ENCODE measurements at places on chromosomes 3 and 15.

DNA sequence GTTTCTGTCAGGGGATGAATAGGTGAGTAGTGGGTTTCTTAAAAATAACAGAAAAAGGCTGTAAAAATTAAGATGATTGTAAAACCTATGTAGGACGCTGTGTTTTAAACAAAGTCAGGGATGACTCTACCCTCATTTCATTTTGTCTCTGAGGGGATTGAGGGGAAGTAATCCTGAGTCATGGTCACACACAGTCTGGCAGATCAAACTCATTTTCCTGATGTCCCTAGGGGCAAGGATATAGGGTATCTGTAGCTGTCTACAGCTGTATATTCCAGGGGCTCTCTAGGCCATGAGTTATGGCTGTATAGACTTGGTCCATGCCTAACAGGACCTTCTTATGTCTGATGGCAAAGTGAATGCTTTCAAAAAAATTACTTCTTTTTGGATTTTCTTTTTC lies 421.1 kb downstream of the PDCD6IP start:
- DNase-seq: no peak

DNA sequence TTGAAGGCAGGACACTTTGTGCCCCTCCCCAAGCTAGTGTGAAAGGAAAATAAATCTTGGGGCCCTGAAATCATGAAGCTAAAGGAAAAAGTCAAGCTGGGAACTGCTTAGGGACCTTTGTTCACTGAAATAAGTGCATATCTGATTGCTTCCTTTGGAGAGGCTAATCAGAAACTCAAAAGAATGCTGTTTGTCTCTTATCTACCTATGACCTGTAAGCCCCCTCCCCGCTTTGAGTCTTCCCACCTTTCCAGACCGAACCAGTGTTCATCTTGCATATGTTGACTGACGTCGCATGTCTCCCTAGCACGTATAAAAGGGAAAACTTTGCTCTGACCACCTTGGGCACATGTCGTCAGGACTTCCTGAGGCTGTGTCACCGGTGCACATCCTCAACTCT lies 53.1 kb downstream of the SLC30A4 start:
- DNase-seq: no peak

DNA sequence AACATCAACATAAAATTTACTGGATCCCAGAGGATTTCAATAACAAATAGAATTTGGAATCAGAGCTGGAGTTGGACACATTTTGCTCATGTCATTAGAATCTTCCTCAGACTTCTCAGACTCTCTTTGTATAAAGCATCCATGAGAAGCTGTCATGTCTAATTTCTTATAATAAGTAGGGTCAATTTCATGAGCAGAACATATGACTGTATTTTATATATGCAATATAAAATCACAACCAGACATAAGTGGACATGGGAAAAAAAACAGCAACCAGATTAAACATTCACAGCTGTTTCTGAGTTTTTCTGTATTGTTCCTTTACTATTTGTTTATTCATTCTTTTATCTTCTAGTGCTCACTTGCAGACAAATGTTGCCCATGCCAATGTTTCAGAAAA lies 325.5 kb downstream of the RBMS3 start:
- no peak for DNase-seq

DNA sequence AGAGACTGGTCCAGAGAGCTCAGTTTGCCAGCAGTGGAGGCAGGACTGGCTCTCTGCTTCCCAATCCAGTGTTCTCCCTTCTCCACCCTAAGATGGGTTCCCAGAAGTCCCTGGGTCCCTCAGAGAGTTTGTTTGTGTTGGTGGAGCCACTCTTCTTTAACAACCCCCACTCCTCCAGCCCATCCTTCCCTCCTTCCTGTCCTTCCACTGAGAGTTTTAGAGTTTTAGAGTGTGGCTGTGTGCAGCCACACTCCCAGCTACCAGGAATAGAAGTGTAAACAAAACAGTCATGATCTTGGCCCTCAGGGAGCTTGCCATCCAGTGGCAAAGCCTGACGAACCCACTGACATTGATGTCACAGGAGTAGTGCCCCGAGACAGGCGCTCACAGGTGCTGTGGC lies 12.5 kb upstream of the FBLN2 start:
- DNase-seq: no peak

DNA sequence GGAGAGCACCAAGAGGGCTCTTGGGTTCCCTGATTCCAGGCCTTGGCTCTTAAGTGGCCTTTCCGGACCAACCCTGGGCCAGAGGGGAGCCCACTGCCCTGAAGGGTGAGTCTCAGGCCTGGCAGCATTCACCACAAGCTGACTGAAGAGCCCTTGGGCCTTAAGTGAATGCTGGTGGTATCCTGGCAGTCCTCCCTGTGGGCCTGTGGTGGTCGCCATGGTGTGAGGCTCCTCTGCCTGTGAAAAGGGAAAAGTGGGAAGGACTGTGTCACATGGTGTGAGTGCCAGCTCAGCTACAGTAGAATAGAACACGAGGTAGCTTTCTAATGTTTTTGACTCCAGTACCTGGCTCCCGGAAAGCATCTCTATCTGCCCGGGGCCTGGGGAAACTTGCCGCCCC lies 15.3 kb downstream of the CHDH start:
- DNase-seq: no peak

GRCh38 chr15:39998511-39999077 lies 40.4 kb downstream of the SRP14 start:
- DNase-seq: no peak

- DNase-seq: no peak
Observed at GRCh38 chr15:77772641-77773402, 140.1 kb upstream of the LINGO1 start.

GRCh38 chr3:142213298-142213697 lies 12.1 kb downstream of the GK5 start:
- no peak for DNase-seq

DNA sequence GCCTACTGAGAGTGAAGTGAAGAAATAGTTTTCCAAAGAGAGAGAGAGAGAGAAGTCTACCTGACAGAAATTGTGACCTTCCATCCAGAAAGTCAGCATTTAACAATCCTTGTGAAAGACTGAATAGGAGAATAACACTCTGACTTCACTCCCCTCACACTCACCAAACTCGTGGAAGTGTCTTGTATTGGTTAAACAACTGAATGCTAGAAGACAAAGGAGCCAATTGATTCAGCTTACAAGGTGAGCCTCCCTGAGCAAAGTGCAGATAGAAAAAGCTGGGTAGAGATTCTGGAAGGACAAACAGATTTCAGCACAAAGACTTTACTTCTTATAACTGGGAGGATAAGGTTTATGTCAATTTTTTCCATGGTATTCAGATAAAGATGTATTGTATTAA lies 40.8 kb upstream of the OSTN start:
- DNase-seq: no peak

- DNase-seq: no peak
Observed at GRCh38 chr15:68464448-68465090, 32.6 kb upstream of the ITGA11 start.

DNA sequence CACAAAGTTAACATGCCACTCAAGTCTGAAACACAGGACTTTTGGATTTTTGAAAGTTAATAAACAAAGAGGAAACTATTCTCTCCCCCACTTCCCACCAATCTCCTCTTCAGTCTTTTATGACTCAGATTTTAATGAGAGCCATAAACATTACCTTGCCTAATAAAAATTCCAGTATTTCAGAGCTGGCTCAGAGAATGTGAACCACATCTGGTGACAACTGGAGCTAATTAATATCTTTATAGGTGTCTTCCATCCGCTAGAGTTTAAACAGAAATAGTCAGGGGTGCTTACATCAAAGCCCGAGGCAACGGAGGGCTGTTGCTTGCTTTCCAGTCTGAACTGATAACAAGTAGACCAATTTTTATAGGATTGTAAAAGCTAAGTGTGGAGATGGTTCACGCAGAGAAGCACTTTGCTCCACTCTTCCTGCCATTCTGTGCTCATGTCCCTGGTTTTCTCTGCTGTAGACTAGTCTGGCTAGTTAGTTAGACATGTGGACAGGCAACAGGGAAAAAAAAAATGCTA lies 363.6 kb downstream of the NR2F2 start:
- no peak for DNase-seq

DNA sequence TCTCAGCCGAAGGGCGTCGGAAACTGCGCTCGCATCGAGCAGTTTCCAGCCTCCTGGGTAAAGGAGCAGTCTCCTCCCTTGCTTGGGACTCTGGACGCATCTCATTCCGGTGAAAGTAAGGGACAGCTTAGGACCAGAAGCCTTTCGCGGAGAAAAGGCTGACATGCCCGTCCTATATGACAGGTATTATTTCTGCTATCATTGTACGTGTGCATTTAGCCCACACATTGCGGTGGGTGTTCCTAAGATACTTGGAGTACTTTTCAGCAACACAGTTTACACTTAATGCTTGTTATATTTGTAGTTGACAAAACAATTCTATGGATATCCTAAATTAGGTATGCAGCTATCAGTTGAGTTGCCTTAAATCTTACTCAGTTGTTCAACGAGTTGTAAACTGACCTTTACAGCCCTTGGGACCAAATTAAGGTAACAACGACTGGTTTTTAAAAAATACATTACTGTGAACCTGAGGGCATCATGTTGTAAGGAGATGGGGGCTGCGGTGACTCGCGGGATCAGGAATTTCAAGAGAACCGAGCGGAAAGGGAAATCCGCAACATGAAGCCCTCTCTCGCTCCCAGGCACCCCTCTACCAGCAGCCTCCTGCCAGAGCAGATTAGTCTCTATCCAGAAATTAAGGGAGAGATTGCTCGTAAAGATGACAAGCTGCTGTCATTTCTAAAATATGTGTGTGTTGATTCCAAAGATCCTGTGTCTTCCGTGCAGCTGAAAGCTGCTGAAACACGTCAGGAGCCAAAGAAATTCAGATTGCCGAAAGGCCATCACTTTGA lies 632 bp upstream of the COPS2 start:
- peak; percentile 19 for DNase-seq

GRCh38 chr3:115790759-115791158 lies 167.4 kb downstream of the GAP43 start:
- DNase-seq: no peak

DNA sequence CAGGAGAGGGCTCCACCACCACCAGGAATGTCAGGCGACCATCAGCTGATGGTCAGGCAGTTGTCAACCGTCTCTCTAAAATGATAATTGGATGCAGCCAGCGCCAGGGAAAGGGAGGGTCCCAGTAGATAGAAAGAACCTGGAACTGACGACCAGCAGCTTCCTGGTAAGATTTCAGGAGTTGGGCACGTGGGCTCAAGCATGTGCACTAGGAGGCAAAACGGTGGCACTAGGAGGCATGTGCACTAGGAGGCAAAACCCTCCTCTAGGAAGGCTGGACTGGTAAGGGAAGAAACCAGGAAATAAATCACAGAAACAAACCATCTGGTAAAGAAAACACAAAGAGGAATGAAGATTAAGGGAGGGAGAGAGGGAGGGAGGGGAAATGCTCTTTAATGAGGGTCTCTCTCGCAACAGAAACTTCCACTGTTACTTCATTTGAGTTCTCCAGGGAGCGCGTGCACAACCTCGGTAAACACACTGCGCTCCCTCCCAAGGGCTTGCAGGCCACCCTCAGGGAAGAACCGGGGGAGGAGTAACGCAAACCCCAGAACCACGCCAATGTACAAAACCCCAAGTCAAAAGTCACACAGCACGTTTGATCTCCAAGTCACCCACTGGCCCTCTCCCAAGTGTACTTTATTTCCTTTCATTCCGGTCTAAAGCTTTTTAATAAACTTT lies 116.7 kb downstream of the XXYLT1 start:
- DNase-seq: no peak

GRCh38 chr15:74906067-74906449 lies 593 bp downstream of the FAM219B start:
- DNase-seq: no peak

DNA sequence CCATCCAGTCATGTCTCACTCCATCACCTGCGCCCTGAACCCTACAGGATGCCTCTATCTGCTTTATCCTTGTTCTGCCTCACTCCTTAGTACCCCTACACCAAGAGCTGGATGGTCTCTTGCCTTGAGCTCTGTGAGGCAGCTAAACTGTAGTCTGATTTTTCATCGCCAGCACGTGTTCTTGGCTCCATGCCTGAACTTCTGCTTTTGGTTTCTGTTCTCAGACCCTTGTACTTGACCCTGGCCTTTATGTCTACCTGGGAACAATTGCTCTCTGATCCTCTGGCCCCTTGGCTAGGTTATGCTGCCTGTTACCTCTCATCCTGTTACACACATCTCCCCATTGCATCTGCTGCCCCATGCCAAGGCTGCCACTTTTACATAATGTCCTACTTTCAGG lies 318.0 kb upstream of the LMCD1 start:
- no peak for DNase-seq

GRCh38 chr3:189053322-189053721 lies 118.4 kb upstream of the TPRG1 start:
- no peak for DNase-seq

DNA sequence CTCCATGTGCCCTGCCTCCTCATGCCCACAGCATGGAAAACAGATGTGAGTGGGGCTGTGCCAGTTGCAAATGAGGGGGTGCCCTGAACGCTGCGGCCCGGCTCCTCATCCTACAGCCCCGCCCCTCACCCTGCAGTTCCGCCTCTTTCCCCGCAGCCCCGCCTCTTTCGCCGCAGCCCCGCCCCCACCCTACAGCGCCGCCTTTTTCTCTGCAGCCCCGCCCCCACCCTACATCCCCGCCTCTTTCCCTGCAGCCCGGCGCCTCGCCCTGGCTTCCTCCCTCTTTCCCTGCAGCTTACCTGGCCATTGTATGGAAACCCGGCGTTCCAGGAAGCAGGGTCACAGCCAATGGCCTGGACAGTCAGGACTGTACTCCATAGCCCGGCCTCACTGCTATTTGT lies 284.9 kb downstream of the TLE3 start:
- no peak for DNase-seq

- DNase-seq: no peak
Observed at GRCh38 chr3:137163958-137164357, 206.2 kb downstream of the IL20RB start.

DNA sequence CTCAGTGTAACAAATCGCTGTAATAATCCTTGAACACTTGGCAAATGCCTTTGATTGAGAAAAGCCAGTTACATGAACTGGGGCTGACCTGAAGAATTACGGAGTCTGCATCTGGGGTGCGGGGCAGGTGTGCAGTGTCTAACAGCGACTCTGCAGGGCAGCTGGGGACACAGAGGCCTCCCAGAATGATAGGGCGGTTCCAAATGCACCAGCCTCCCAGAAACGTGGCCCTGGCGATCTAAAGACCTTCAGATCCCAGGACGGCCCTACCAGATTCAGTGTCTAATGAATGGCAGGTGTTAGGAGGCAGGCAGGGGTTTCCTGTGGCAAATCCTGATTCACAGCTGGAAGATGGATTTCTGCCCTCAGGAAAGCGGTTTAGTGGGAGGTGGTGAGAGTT lies 100.5 kb upstream of the RGMA start:
- DNase-seq: no peak

DNA sequence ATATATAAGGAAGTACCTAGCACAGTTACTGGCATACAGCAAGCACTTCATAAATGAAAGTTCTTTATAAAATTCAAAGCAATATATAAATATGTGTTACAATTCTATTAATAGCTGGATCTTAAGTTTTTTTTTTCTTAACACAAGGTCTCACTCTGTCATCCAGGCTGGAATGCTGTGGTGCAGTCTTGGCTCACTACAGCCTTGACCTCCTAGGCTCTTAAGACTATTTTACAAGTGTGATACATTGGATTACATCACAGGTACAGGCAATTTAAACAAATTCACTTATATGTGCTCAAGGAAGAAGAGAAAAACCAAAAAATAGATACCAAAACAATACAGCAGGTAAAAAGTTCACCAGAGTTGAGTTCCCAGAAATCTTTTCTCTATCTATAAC lies 60.6 kb downstream of the ZNF280D start:
- DNase-seq: no peak

Measured in CD4-positive, alpha-beta T cell treated with Interleukin-4 for 1 hour (primary cell).